B cell (primary cell): ENCODE measurements at places on chromosomes 4 and X. TPM values are rescaled to one million over a fixed set of nuclear protein-coding genes. Genes with fewer than 3 reads are reported as not detected.
A peak's percentile ranks its signal among the peaks of the same experiment; 100 is the strongest.

- H3K4me1 ChIP-seq: peaks cover 6% of the 10 kb centered on the region
- no peak overlapping the region for H3K27ac ChIP-seq
- DNase-seq: no peak
- no peaks in the 10 kb centered on the region for H3K36me3 ChIP-seq
- H3K4me3 ChIP-seq: no peak overlapping the region
- H3K27me3 ChIP-seq: no peaks in the 10 kb centered on the region
These were observed 4.8 kb upstream of the NKAP start for GRCh38 chrX:119948381-119948780.

DNA sequence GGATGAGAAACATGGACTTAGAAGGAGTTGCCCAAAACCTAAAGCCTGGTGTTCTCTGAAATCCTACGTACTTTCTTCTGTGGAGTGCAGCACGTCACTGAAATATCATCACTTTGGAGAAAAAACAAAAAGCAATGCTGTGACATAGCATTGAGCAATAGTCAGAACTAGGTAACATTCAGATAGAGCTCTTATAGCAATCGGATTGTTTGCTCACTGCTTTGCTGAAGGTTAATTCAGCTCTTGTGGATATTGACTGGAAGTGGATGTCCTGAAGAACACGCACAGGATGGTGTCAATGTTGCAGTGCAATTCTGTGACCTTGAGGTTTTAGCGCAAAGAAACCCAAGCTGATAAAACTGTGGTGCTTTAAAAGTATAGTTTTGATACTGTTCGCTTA, 114.2 kb upstream of the GRXCR1 start:
- H3K36me3 ChIP-seq: no peaks in the 10 kb centered on the region
- no peak overlapping the region for H3K27ac ChIP-seq
- H3K27me3 ChIP-seq: no peaks in the 10 kb centered on the region
- DNase-seq: no peak
- H3K4me1 ChIP-seq: no peaks in the 10 kb centered on the region

GYPE gene
- polyA plus RNA-seq: 2.8 and 3.0 TPM in 2 replicates

- peaks cover 2% of the 10 kb centered on the region for H3K4me1 ChIP-seq
- H3K27ac ChIP-seq: no peak overlapping the region
- no peaks in the 10 kb centered on the region for H3K27me3 ChIP-seq
- no peak overlapping the region for H3K4me3 ChIP-seq
- DNase-seq: no peak
- H3K36me3 ChIP-seq: no peaks in the 10 kb centered on the region
These were observed 6.5 kb downstream of the ZNF280C start for GRCh38 chrX:130262231-130262630.

GRCh38 chr4:102500352-102500695, 835 bp upstream of the NFKB1 start:
- no peak for DNase-seq
- H3K4me3 ChIP-seq: peak overlapping the region; percentile 75
- peak overlapping the region; percentile 97 for H3K27ac ChIP-seq
- no peaks in the 10 kb centered on the region for H3K27me3 ChIP-seq
- peaks cover 17% of the 10 kb centered on the region for H3K4me1 ChIP-seq

GRCh38 chrX:69022430-69022829, 142.8 kb downstream of the PJA1 start:
- H3K4me3 ChIP-seq: no peak overlapping the region
- no peak overlapping the region for H3K27ac ChIP-seq
- no peaks in the 10 kb centered on the region for H3K4me1 ChIP-seq
- H3K36me3 ChIP-seq: no peaks in the 10 kb centered on the region

PWWP3B gene
- polyA plus RNA-seq: not detected in 2 replicates

- H3K27ac ChIP-seq: no peak overlapping the region
- H3K27me3 ChIP-seq: no peaks in the 10 kb centered on the region
- DNase-seq: no peak
- H3K4me1 ChIP-seq: no peaks in the 10 kb centered on the region
- H3K36me3 ChIP-seq: peaks cover 28% of the 10 kb centered on the region
- H3K4me3 ChIP-seq: no peak overlapping the region
These were observed 19.3 kb upstream of the MSMO1 start for GRCh38 chr4:165308166-165308565.

RPGR gene
- 4.2 and 7.3 TPM in 2 replicates for polyA plus RNA-seq

AMBN gene
- polyA plus RNA-seq: not detected in 2 replicates

DNA sequence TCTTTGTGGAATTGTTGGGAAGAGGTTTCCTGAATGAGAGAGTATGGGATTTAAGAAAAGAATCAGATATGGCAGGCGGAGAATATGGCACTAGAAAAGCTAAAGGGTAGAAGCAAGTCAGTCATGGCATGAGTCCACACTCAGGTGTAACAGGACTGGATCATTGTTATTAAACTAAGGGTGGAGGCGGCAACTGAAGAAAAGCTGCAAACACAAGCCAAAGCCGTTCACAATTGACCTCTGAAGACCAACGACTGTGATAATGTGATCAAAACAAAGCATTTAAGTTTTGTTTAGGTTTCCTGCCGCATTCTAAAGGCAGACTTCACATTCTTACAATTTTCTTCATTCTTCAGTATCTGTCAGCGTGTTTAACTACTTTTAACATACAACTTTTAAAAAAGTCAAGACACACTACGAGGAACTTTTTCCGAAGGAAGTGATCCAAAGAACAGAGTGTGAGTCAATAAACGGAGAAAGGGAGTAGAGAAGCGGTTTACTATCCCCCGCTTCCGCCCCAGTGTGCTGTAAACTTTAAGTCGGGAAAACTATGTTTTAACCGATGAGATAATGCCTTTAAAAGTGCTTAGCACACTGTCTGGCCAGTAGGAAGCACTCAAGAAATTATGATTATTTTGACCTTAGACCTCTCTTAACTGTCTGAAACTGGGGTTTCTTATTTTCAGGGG, 909 bp upstream of the SLAIN2 start:
- peaks cover 1% of the 10 kb centered on the region for H3K36me3 ChIP-seq
- H3K27ac ChIP-seq: peak overlapping the region; percentile 93
- H3K4me1 ChIP-seq: peaks cover 23% of the 10 kb centered on the region

PLXNB3 gene
- polyA plus RNA-seq: 0.25 and 0.35 TPM in 2 replicates

GRCh38 chr4:67779631-67780030, 25.4 kb upstream of the GNRHR start:
- H3K4me1 ChIP-seq: no peaks in the 10 kb centered on the region
- no peak overlapping the region for H3K27ac ChIP-seq
- DNase-seq: no peak

DNA sequence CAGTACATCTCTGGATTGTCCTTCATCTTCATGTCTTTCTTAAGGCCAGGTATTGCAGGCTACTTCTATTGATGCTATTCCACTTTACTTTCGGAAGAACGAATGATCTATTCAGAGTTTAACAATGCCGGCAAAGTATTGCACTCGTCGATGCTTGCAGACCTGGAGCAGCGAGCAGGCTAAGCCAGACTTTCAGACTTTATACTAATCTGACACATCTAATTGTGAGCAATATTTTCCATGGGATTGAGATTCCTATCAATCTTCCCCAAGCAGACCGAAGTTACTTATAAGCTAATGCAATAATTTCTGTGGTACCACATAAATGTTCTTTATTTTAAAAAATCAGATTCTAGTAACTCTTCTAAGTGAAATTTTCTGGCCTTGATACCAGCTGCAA, 1.6 kb downstream of the EMCN start:
- no peak for DNase-seq
- no peaks in the 10 kb centered on the region for H3K4me1 ChIP-seq
- H3K27me3 ChIP-seq: no peaks in the 10 kb centered on the region
- H3K36me3 ChIP-seq: no peaks in the 10 kb centered on the region
- H3K4me3 ChIP-seq: no peak overlapping the region

ADAM29 gene
- not detected in 2 replicates for polyA plus RNA-seq

GRCh38 chr4:162849937-162850336, 316.8 kb downstream of the NAF1 start:
- no peaks in the 10 kb centered on the region for H3K27me3 ChIP-seq
- H3K27ac ChIP-seq: no peak overlapping the region
- H3K4me1 ChIP-seq: no peaks in the 10 kb centered on the region
- H3K36me3 ChIP-seq: no peaks in the 10 kb centered on the region

DNA sequence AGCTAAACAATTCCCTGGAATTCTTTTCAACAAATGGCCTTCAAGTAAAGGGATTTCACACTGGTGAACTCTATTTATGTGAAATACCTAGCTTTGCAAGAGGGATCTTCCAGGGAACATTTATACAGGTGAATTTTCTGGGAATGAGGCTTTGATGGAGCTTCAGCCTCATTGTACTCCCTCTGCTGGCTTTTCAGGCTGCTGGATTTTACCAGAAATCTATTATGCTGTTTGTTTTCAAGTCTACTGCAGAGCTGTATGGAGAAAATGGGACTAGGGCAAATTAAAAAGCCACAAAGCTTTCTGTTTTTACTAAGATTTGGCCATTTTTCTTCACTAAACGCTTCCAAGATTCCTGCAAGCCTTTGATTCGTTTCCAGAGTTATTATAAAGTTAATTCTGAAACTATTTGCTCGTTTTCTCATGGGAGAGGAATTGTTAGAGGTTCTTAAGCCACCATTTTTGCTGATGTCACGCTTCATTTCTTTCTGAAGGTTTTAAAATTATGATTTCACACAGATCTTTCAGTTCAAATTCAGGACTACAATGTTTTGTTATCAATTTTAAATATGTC, 31.6 kb downstream of the KDM6A start:
- H3K4me3 ChIP-seq: no peak overlapping the region
- H3K27ac ChIP-seq: peak overlapping the region; percentile 43
- H3K36me3 ChIP-seq: no peaks in the 10 kb centered on the region
- DNase-seq: no peak

GRCh38 chr4:97185233-97185632, 958.0 kb downstream of the STPG2 start:
- no peaks in the 10 kb centered on the region for H3K27me3 ChIP-seq
- no peak overlapping the region for H3K27ac ChIP-seq
- DNase-seq: no peak

- no peak overlapping the region for H3K27ac ChIP-seq
- peak; percentile 13 for DNase-seq
- H3K4me3 ChIP-seq: no peak overlapping the region
- H3K27me3 ChIP-seq: no peaks in the 10 kb centered on the region
- no peaks in the 10 kb centered on the region for H3K36me3 ChIP-seq
These were observed 27.2 kb downstream of the EPGN start for GRCh38 chr4:74335341-74336021.

GRCh38 chrX:136608295-136608933, 39.5 kb upstream of the CD40LG start:
- H3K27ac ChIP-seq: no peak overlapping the region
- H3K4me3 ChIP-seq: no peak overlapping the region
- DNase-seq: peak; percentile 47

- H3K4me3 ChIP-seq: no peak overlapping the region
- no peak for DNase-seq
- H3K4me1 ChIP-seq: no peaks in the 10 kb centered on the region
- H3K36me3 ChIP-seq: no peaks in the 10 kb centered on the region
These were observed 658.5 kb downstream of the DACH2 start for GRCh38 chrX:86806786-86807185.
